Astrocyte of the spinal cord (primary cell): ENCODE measurements at places on chromosomes 4 and X.
A peak's percentile ranks its signal among the peaks of the same experiment; 100 is the strongest.

- peak; percentile 46 for DNase-seq
Measured at GRCh38 chr4:138639018-138639741, 376.4 kb upstream of the NOCT start.

DNA sequence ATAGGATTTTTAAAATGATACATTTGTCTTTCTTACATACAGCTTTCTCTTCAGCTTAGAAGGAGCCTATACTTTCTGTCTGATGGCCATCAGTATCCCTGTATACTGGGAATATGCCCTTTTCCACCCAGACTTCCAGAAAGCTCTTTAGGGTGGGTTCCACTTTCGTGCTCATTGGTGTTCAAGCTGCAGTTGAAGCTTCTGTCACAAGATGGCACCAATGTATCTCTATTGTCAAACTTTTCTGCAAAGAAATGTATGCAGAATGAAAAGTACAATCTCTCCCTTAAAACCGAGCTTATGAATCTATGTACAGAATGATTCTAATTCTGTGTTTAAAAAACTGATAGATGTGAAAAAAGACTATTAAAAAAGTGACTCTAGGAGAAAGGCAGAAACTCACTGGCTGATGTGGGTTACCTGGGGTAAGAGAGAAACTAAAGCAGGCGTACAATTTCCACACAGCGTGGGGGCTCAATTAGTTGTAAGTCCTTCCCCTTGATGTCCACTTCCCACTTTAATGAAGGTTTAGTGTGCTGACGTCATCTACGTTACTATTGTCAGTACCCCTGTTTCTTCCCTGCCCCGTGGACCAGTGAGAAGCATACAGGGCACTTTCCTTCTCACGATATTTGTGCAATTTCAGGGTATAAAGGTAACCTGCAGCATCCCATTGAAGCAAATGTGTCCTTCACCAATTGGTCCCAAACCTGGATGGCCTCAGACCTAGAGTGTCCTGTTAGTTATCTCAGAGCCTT is 57.3 kb upstream of the TCEAL2 start:
- DNase-seq = peak; percentile 10

DNA sequence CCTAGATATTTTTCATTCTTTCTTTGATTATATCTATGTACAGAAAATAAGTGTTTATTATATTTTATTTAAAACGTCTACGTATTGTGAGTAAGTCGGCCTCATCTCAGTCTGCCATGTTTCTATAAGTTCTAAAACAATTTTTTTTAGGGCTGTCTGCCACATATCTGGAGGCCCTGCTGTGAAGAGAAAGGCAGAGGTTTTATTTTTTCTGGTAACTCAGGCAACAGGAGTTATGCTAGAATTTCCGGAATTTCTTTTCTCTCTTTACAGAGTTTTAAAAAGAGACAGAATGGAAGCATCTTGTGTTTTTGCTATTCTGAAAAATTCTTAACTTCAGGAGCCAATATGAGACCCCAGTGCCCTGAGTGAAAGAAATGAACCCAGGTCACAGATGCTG is 1124.0 kb upstream of the TENM3 start:
- no peak for DNase-seq

DNA sequence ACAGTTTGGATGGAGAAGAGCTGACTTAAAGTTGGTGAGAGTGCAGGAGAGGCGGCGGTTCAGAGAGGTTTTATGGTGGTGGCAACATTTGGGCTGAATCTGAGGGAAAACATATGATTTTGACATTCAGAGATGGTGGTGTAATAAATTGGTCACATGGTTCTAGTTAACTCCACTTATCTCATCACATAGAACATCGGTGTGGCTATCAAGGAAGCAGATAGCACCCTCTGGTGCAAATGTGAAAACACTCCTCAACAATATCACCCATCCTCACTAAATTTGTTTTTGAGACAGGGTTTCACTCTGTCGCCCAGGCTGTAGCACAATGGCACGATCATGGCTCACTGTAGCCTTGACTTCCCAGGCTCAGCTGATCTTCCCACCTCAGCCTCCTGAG is 28.8 kb downstream of the SUPT20HL2 start:
- DNase-seq = no peak
